ENCODE measurements at places on chromosomes 7 and 10.
A peak's percentile ranks its signal among the peaks of the same experiment; 100 is the strongest.

GRCh38 chr10:62373639-62373994, 552 bp upstream of the ZNF365 start:
- DNase-seq, result no peak

GRCh38 chr7:309586-310228, 19.7 kb downstream of the FOXL3 start:
- no peak for DNase-seq

GRCh38 chr10:114856544-114857287, 35.1 kb downstream of the FHIP2A start:
- DNase-seq, result no peak

GRCh38 chr10:67306588-67307205, 380.9 kb downstream of the LRRTM3 start:
- DNase-seq, result no peak

- peak; percentile 65 for DNase-seq
Measured at GRCh38 chr7:154774303-154774969, 228.5 kb downstream of the PAXIP1 start.

DNA sequence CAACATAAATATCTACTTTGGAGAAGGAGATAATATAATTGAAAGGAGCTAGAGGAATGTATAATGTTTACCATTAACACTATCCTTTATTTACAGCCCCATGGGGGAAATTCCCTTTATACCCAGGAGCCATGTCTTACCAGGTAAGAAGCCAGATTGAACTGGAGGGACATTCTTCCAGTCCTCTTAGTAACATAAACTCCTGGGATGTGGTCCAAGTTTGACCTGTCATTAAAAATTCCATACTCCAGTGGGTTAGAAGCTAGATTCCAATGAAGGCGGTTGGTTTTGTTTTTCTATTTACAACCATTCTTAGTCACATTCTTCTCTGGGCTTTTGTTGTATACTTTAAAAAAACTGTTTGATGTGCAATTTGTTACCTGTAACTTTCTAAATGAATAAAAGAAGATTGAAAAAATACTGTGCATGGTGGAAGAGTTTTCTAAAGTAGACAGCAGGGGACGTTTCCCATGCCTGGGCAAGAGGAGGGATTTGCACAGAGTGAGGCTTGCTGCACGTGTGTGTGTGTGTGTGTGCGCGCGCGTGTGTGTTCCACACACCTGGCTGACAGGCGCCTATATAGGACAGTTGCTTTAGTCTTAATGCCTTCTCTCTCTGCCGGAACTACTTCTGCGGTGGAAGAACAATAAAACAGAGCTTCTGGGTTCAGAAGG, 2.0 kb downstream of the PLCE1 start:
- no peak for DNase-seq

GRCh38 chr7:130090745-130091532, 20.6 kb downstream of the KLHDC10 start:
- no peak for DNase-seq
